ENCODE measurements at places on chromosomes 12 and 14.

- DNase-seq: no peak
Observed at GRCh38 chr12:29990971-29991370, 207.2 kb upstream of the TMTC1 start.

DNA sequence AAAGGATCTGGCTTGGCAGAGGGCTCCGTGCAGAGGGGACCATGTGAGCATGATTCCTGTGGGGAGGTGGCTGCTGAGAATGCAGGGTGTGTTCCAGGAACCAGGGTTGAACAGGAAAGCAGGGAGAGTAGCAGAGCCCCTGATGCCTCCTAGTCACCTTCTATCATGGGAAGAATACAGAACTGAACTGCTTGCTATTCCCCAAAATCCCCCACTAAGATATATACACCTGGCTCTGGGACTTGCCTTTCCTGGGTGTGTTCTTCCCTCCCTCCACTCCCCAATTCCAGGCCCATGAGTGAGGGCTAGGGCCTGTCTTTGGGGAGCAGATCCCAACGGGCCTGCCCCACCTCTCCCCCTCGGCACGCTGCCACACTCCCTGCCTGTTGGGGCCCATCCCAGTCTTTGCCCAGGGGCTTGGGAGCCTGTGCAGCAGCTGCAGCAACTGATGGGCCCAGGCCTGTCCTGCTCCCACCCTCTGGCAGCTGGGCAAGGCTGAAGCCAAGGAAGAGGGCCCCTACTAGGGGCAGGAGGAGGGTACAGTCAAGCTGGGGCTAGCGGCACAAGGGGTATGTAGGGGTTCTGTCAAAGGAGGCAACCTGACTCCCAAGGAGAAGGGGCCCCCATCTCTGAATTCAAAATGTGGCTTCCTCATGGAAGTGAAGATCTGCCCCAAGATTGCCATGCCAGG, 3.2 kb downstream of the AJUBA start:
- no peak for DNase-seq

- no peak for DNase-seq
Observed at GRCh38 chr12:31962076-31962475, 2.9 kb downstream of the RESF1 start.

- no peak for DNase-seq
Observed at GRCh38 chr12:48946205-48946604, 11.1 kb downstream of the ARF3 start.

- no peak for DNase-seq
Observed at GRCh38 chr14:92252323-92252722, 70.6 kb upstream of the SLC24A4 start.

GRCh38 chr12:62331306-62331705, 71.1 kb downstream of the USP15 start:
- DNase-seq: no peak

GRCh38 chr14:103562179-103562428, 353 bp downstream of the BAG5 start:
- DNase-seq: no peak

DNA sequence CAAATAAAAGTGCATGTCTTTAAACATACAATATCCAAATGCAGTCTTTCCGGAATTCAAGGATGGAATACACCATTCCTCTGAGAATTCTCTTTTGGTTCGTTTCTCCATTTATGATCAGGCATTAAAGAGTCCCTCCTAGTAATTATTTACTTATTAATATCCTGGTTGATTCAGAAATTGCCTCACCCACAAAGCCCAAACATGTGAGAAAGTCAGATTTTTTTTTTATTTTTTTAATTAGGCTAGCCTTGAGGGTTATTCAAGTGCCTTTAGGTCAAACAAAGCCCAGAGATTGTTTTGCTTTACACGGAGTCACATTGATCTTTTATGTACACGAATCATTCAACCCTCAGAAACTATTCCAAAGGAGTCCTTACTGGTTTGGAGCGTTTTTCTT, 6.4 kb upstream of the TSPAN8 start:
- DNase-seq: no peak

DNA sequence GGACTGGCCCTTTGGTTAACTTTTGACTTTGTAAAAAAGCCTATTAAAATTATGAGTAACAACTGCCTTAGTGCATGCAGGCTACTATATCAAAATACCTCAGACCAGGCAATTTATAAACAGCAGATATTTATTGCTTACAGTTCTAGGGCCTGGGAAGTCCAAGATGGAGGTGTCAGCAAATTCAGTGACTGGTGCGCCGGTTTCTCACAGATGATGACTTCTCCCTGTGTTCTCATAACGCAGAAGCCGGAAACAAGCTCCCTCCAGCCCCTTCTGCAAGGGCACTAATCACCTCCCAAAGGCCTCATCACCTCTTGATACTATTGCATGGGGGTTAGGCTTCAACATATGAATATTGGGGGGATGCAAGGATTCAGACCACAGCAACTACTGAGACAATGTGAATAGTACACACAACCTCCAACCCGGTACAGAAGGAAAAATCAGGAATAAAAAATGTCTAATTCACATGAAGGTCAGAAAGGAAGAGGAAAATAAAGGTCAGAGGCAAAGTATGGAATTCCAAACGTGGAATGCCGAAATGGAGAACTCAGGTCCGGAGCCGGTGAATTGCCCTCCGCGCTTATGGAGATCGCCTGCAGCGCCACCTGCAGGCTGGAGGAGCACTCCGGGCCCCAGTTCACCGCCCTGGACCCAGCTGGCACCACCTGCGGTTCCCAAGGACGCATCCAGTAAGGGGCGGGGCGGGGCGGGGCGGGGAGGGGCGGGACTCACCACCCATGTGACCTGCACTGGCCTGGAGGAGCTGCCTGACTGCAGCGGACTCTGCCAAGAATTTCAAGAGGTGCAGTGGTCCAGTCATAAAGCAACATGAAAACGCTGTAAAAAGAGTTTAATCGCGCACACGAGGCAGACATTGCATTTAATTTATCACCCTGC, 203.4 kb downstream of the KIF26A start:
- DNase-seq: peak; percentile 56

GRCh38 chr12:72543777-72544467, 271.8 kb downstream of the TRHDE start:
- no peak for DNase-seq

DNA sequence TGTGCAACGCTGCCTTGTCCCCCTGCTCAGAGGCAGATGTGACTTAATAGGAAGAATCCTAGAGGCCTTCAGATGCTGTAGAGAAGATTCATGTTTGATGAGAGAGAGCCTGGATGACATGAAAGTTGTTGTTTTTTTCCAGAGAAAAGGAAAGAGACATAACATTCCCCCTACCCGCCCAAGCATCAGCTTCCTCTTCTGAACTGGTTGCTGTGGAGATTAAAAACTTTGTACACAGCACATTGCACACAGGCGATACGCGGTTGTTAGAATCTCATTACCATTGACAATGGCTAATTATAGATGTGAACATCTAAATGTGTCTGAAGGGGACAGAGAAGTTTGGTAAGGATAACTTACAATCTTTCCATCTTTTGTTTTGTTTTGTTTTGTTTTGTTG, 13.6 kb upstream of the ETFBKMT start:
- DNase-seq: no peak

DNA sequence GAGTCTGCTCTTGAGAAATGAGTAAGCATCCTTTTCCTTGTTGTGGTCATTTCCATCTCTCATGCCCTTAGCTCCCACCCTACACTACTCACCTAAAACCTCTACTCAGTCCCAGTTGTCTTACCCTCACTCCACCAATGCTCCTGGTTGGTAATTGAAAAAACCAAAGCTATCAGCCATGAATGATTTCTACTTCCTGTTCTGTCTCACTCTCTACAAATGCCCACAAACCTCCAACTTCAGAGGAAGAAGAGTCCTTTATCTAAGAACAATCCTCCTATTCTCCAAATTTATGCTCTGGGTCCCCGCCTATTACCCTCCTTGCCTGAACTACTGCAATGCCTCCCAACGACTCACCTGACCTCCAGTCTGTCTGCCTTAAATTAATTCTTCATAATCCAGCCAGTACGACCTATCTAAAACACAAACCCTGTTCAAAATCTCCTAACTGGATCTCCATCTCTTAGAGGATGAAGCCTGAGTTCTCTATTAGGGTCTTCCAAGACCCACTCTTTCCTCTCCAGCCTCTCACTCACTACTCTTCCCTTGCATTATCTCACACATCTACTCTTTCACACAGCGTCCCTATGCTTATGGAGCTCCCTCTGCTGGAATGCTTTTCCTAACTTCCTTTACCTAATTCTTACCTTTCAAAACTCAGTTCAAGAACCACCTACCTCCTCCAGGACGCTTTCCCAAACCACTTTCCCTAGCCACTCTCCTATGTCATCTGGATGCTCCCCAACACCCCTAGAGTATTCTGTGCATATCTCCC, 2.2 kb downstream of the DHRS1 start:
- DNase-seq: no peak

- peak; percentile 19 for DNase-seq
Observed at GRCh38 chr12:78457938-78458337, 406.6 kb upstream of the SYT1 start.

- no peak for DNase-seq
Observed at GRCh38 chr14:94152676-94153075, 21.4 kb upstream of the PPP4R4 start.

GRCh38 chr12:643475-644302, 19.6 kb downstream of the NINJ2 start:
- DNase-seq: peak; percentile 54

DNA sequence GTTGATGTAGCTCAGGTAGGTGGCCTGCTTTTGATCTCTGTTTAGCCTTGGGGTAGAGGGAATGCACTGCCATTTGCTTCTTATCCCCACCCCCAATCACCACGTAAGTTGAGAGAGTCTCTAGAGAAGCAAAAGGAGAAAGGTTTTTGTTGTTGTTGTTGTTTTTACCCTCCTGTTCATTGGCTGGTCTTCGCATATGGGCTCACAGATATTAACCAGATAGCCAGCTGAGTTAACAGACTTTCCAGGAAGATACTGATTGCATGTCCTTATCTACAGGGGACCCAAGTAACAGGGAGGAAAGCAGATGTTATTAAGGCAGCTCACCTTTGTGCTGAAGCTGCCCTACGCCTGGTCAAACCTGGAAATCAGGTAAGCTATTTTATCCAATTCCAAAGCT, 2.9 kb downstream of the PA2G4 start:
- no peak for DNase-seq

GRCh38 chr12:106736051-106736957, 38.2 kb upstream of the RIC8B start:
- no peak for DNase-seq

DNA sequence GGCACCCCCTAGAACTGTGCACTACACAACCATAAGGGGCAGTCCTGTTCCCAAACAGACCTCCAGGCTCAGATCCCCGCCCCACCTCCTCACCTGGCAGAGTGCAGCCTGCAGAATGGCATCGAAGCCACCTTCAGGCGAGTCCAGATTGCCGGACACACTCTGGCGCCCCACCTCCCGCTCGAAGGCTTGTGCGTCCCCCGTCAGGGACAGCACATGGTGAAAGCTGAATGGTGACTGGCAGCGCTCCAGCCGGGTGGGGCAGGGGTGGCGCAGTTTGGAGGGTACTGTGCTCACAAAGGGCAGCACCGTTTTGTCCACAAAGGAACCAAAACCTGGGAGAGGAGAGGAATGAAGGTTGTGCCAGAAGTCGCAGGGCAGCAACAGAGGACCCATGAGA, 10.6 kb downstream of the ITGB7 start:
- DNase-seq: no peak

DNA sequence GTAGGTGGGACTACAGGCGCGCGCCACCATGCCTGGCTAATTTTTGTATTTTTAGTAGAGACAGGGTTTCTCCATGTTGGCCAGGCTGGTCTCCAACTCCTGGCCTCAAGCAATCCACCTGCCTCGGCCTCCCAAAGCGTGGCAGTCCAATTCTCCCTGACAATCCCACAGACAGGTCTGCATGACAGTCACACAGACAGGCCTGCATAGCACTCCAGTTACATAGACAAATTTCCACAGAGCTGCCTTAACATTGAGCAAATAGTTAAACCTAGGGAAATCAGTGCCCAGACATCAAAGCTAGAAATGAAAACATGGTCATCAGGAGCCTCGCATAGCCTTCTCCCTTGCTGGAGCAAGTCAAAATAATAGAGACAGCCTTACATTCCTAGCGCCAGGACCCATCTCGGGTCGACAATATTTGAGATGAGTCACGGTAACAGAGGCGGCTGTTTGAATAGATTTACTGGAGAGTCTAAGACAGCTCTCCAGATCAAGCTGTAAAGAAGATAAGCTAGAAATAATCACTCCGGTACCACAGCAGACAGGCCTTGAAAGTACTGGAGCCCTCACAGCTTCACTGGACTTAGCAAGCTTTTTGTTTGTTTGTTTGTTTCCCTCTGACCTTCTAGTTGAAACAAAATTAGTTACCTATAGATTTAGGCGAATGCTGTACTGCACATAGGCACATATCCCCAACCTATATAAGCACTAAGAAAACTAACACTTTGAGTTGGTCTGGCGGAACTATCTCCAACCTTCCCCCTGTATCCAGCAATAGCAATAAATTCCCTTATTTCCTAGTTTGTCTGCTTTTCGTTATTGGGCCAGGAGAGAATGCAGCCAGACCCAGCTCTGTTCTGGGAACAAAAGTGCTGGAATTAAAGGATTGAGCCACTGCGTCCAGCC, 23.8 kb upstream of the PYROXD1 start:
- no peak for DNase-seq

DNA sequence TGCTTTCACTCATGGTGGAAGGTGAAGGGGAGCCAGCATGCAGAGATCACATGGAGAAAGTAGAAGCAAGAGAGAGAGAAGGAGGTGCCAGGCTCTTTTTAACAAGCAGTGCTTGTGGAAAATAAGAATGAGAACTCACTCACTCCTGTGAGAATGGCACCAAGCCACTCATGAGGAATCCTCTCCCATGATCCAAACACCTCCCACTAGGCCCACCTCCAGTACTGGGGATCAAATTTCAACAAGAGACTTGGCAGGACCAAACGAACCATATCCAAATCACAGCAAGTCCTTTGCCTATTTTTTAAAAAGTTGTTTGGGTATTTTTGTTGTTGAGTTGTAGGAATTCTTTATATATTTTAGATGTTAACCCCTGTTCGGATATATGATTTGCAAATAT, 245.9 kb upstream of the ARID2 start:
- DNase-seq: no peak

- no peak for DNase-seq
Observed at GRCh38 chr12:69579029-69579428, 6.2 kb upstream of the CCT2 start.

DNA sequence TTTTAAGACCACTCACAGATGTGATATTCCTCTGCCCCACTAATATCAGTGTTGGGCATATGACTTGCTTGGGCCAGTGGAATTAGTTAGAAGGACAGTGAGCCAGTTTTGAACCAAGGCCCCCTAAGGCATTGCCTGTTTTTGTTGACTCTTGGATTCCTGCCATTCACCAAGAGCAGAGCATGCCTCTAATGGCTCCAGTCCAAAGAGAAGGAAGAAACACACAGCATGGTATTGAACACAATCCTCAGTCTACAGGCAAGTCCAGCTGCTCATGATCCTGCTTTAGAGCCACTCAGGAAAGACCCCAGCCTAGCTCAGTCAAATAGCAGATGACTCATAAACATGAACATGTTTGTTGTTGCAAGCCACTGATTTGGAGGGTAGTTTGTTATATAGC, 1201.5 kb downstream of the BCL11B start:
- DNase-seq: no peak

GRCh38 chr12:65881965-65882413, 57.7 kb downstream of the HMGA2 start:
- peak; percentile 46 for DNase-seq

All from GM20000 (cell line).